Inflammatory macrophage treated with lipopolysaccharide for 1 hour (primary cell): ENCODE measurements at places on chromosomes 3 and 15.
A peak's percentile ranks its signal among the peaks of the same experiment; 100 is the strongest.

GRCh38 chr3:173380681-173381080 is 16.9 kb upstream of the NLGN1 start:
- DNase-seq = no peak

GRCh38 chr3:189563853-189564563 is 67.2 kb upstream of the TP63 start:
- no peak for DNase-seq

DNA sequence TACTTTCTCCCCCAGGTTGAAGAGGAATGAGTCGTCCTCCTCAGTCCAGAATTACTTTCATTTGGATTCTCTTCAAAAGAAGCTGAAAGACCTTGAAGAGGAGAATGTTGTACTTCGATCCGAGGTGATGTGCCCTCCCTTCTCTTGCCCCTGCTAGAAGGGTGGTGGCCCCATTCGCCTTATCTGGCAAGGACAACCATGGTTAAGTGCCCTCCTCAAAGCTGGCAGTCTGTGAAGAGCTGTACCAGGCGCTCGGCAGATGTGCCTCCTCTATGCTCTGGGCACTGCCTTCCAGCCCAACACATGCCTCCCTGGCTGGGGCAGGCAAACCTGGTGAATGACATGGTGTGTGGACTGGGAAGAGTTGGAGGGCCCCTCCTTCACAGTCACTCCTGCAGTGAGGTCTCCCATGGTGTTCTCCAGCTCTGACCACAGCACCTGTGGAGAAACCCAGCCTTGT is 77.0 kb downstream of the CCK start:
- DNase-seq = no peak

GRCh38 chr3:143775459-143775858 is 72.8 kb downstream of the SLC9A9 start:
- DNase-seq = peak; percentile 88

DNA sequence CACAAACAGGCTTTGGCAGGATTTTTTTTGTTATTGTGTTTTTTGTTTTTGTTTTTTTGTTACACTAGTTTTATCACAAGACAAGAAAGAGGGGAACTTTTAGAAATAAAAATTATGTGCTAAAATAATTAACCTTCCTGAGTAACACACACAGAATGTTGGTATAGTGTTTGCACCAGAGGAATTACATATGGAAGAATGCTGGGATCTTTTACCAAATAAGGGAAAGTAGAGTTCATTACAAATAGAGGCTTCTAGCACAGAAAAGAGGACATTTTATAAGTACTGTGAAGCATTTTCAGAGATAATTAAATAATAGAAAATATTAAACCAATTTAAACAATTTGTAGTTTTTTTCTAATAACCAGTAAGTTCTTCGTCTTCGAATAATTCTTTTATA is 116.0 kb downstream of the IGF1R start:
- no peak for DNase-seq

DNA sequence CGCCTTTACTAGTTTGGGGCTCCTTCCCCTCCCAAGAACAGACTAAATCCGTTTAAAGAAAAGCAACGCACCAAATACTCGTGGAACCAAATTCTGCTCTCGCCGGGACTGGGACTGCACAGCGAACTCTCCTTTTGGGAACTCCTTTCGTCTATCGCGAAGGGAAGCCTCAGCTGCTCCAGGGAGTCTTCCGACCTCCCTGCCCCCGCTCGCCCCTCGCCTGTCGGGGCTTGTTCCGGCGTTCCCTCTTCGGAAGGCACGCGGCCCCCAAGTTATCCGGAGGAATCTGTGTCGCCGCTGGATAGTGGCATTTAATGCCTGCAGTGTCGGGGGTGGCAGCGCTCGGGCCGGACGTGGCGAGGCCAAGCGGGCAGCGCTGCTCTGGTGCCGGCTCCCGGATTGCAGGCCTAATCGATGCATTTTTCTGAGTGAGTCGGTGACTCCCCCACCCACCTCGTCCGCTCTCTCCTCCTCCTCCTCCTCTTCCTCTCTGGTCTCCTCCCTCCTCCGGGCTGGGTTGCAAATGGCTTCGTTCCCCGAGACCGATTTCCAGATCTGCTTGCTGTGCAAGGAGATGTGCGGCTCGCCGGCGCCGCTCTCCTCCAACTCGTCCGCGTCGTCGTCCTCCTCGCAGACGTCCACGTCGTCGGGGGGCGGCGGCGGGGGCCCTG is at the start of gene TRIM71:
TSS of gene TRIM71 (plus strand) at position 440 of the 671 bp plus-strand sequence. CDS start at position 524, 84 bp downstream.
- no peak for DNase-seq

- no peak for DNase-seq
Measured at GRCh38 chr3:44159696-44160300, 81.9 kb upstream of the TOPAZ1 start.

- DNase-seq = no peak
Measured at GRCh38 chr15:92457471-92458041, 63.9 kb downstream of the ST8SIA2 start.

- DNase-seq = peak; percentile 59
Measured at GRCh38 chr3:188557235-188557634, 403.3 kb downstream of the LPP start.

GRCh38 chr3:82157952-82158351 is 396.5 kb upstream of the GBE1 start:
- no peak for DNase-seq

GRCh38 chr3:178203650-178204049 is 332.6 kb upstream of the KCNMB2 start:
- peak; percentile 43 for DNase-seq

GRCh38 chr3:51389423-51390183 is 1.5 kb upstream of the RBM15B start:
- peak; percentile 49 for DNase-seq

GRCh38 chr15:75821786-75822345 is 21.4 kb upstream of the UBE2Q2 start:
- DNase-seq = no peak

GRCh38 chr3:196220991-196221390 is 4.7 kb downstream of the SLC51A start:
- DNase-seq = peak; percentile 41

DNA sequence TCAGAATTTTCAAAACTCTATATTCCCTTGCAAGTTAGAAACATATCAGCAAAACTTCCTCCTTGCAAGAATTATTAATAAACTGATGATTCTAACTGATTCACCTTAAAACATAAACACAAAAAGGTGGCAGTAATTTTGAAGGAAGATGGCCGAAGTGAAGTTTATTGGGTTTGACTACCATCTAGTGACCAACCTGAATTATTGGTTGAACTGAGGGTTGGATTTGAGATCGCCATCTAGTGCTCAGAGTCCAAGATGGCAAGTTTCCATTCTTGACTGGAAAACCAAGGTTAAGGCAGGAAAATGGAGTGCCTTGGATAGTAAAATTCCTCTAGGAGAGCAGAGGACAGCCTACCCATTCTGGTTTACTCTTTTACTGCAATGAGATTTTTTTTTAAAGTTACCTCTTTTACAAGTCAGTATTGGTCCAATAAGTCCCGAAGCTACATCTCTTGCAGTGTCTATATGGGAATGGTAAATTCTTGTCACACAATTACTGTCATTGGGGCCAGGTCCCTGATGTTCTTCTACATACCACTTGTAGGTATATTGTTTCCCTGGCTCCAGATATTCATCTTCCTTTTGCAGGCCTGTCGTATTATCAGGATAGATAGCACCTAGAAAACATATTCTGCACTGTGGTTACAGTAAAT is 51.6 kb upstream of the CP start:
- DNase-seq = peak; percentile 66

DNA sequence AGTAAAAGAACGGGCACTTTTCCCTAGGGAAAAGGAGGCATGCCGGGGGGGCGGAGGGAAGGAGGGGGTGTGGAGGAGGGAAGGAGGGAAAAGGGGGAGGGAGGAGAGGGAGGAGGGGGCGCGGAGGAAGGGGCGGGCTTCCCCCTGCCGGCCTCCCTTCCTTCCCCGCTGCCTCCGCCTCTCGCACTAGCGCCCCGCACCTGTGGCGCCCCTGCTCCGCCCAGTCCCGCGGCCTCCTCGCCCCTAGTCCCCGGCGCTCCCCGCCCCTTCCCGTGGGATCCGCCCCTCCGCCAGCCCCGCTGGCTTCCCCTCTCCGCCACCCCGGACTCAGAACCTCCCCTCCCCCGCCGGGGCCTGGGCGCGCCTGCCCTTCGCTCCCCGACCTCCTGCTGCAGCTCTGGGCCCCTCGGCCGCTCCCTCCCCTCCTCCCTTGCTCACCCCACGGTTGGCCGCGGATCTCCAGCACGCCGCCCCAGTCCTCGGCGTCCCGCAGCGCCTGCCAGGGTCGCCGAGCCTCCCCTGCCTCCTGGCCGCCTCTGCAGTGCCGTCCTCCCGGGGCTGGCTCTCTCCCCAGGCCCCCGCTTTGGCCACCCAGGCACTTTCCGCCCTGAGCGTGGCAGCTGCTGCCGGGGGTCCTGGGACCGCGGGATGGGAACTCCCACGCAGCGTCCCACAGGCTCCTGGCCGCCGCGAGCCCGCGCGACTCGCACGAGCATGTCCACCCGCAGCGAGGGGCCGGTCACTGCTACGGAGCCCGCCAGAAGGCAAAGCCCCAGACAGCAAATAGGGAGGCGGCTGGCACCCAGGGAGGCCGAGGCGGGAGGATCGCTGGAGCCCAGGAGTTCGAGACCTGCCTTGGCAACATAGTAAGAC is 147.4 kb downstream of the TJP1 start:
- no peak for DNase-seq

DNA sequence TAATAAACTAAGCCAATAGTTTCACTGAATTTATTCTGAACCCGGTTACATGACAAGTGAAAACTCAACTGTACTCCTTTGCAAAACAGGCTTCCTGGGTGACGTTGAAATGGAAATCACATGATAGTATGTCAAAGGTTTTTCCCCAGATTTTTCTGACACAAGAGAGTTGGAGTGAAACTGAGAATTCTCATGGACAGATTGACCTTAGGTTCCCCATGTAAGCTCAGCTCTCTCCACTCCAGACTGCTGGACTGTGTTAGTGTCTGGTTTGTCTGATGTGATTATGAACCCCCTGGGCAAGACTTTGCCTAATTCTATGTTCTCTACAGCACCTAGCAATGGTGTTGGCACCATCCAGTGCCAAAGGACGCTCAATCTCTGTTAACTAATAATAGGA is 219.7 kb upstream of the COL8A1 start:
- DNase-seq = peak; percentile 5

DNA sequence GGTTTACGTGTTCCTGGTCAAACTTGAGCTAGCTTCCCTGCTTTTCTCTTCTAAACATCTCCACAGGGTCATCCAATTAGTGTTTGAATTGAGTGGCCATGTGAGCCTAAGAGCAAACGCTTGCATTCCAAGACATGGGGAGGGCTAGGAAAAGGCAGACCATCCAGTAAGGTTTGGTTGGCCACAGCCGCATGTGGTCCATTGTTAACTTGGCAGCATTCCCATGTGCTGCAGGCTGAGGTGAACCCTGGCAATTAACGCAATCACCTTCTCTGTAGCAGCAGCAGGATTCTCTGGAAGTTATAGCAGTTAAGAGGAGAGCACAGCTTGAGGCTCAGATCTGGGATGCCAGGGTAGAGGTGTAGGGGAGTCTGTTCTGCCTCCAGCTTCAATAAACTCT is 502.2 kb upstream of the LMCD1 start:
- no peak for DNase-seq

DNA sequence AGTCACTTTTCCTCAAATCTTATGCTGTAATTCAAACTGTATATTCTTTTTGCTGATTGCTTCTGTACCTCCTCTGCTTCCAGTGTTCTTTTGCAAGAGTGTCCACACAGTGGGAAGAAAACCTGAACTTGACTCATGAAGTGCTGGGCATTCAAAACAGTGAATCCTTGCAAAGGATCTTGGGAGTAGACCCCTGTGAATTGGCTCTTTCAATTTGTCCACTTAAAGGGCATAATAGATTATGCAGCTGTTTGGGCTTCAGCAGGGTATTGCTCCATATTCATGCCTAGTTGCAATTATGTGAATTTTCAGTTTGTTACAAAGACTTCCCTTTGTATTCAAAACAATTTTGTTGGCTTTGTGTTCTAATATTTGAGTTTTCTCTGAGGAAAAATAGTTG is 11.4 kb downstream of the ZFAND6 start:
- peak; percentile 44 for DNase-seq

DNA sequence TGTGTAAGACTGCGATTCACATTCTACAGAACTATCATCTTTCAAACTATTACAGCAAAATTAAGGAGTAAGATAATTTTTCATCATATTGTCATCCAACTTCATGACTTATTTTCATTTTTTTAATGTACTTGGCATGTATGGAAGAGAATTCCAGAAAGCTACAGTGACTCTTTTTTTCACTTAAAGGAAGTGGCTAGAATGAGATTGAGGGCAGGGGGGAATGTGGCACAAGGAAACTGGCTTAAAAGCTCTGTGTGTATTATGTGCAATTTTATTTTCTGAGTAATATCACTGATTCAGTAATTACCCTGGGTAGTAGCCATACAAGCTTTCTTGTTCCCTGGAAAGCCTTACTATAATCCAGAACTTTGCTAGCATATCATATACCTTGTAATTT is 94.6 kb downstream of the FILIP1L start:
- no peak for DNase-seq

DNA sequence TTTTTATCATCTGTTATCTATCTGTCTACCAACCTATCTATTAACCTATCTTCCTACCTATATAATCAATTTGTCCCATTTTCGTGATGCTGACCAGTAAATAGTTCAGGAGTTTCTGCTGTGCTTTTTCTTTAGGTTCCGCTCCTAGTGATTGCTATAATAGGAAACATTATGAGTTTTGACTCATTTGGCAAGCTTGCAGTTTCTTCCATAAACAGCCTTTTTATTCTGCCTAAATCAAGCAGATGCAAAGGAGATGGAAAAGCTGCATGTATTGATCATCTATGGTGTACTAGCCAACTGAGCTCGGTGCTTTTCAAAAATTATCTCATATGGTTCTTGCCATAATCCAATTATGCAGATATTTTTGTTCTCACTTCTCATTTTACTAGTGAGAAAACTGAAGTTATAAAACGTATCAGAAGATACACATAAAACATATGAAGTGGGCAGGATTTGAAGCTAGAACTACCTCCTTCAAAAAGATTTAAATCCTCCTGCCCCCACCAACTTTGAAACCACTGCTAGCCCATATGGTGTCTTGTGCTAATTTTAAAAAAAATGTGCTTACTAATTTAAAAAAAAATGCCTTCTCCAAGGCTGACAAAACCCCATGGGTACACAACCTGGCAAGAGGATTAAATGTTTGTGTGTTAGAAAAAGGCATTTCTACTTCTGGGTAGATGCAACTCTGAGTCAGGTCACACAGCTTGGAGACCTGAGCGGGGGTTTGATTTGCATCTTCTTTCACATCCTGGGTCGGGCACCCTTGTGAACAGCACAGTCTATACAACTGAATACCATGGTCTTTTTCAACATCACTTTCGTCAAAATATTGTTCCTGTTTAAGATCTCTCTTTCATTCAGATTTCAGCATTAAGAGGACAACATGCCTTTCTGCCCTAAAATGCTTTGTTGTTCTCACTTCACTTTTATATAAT is 267.0 kb downstream of the CHL1 start:
- DNase-seq = no peak
